ENCODE measurements at places on chromosomes 1 and 21.

DNA sequence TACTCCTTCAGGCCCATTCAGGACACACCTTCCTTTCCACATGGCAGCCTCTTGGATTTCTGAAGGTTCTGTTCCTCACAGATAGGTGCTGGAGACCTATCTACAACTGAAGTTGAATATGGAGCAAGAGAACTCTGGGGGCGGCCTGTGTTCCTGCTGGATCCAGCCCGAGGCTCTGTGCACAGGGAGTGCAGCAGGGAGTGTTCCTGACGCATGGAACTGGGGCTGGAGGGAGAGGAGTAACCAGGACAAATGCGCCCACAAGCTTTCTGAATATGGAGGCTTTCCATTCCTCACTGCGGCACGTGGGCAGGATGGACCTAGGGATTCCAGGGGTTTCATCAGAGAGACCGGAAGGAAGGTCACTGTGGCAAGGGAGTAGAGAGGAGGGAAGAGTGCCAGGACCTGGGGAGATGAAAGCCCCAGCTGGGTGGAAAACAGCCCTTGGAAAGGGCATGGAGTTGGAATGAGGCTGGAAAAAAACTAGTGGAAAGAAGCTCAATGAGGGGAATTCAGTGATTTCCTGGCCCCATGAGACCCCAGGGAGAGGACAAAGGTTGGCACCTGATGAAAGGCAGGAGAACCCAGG, 12.5 kb downstream of the PM20D1 start:
- DNase-seq: no peak

GRCh38 chr1:118991448-118991847, 3.3 kb upstream of the TBX15 start:
- no peak for DNase-seq

GRCh38 chr21:36540700-36541099, 60.8 kb upstream of the CLDN14 start:
- DNase-seq: no peak

- DNase-seq: no peak
Measured at GRCh38 chr1:1164361-1164700, 9.3 kb upstream of the TTLL10 start.

DNA sequence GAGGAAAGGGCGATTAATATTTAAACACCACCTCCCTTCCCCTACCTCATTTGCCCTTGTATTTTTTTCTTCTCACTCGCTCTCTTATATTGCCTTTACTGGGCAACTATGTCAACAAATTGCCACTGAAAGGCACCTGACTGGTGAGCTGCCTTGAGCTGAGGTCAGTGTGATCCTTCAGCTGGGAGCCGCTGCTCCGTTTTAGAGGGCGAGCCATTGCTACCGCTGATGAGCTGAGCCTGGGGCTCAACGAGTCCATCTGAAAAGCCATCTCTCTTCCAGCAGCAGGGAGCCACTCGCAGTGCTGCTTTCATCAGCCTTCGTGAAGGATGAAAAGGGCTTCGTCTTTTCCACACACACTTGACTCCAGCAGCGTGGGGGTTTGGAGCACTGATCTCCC, 108.0 kb upstream of the KIF26B start:
- DNase-seq: no peak

- DNase-seq: no peak
Measured at GRCh38 chr1:92662048-92662447, 122.9 kb downstream of the EVI5 start.

GRCh38 chr1:248812736-248813425, 12.8 kb downstream of the SH3BP5L start:
- no peak for DNase-seq

GRCh38 chr1:3442901-3443300, 11.6 kb upstream of the ARHGEF16 start:
- DNase-seq: no peak

DNA sequence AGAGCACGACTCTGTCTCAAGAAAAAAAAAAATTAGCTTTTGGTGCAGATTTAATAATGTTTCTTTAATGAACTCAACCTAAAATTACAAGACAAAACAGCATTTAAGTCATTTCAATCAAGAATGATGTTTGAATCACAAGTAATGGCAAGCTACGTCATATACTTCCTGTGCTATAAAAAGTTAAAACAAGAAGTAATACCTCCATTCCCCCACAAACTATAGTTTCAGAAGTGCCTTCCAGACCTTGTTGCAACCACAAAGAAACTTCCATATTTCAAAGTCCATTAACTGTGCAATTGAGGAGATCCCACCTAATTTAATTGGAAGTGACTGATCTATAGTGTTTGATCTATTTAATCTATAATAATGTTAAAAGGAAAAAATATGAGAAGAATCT, 15.1 kb downstream of the NRDC start:
- no peak for DNase-seq

- no peak for DNase-seq
Measured at GRCh38 chr1:36183309-36183856, 27.4 kb downstream of the MAP7D1 start.

DNA sequence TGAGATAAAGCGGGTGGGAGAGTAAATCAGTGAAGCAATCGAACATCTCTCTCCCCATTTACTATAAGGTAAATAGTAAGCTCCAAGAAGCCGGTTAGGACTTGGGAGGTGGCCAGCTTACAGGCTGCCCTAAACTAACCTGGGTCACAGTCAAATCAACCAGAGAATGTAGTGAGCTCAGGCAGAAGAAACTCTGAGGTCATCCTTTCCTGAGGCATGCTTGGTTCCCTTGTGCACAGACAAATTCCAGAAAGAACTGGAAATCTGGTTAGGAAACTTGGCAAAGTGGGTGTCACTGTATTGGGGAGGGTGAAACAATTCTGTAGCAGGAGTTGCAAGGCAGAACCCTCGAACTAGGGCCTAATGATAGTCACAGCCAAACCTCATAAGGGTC, 72.5 kb downstream of the NTMT2 start:
- DNase-seq: no peak

GRCh38 chr1:19341201-19342061, 29.3 kb downstream of the SLC66A1 start:
- peak; percentile 83 for DNase-seq

DNA sequence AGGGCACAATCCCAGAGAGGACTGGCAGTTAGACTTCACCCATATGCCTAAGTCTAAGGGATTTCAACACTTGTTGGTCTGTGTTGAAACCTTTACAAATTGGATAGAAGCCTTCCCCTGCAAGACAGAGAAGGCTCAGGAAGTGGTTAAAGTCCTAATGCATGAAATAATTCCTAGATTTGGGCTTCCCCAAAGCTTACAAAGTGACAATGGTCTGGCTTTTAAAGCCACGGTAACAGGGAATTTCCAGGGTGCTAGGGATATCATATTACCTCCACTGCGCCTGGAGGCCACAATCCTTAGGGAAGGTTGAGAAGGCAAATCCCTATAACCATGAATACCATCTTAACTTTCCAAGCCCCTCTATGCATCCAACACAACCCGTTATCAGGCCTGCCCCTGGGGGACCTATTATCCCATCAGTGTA, 3.3 kb upstream of the FMO4 start:
- no peak for DNase-seq

- peak; percentile 36 for DNase-seq
Measured at GRCh38 chr1:55375617-55376258, 160.6 kb upstream of the USP24 start.

DNA sequence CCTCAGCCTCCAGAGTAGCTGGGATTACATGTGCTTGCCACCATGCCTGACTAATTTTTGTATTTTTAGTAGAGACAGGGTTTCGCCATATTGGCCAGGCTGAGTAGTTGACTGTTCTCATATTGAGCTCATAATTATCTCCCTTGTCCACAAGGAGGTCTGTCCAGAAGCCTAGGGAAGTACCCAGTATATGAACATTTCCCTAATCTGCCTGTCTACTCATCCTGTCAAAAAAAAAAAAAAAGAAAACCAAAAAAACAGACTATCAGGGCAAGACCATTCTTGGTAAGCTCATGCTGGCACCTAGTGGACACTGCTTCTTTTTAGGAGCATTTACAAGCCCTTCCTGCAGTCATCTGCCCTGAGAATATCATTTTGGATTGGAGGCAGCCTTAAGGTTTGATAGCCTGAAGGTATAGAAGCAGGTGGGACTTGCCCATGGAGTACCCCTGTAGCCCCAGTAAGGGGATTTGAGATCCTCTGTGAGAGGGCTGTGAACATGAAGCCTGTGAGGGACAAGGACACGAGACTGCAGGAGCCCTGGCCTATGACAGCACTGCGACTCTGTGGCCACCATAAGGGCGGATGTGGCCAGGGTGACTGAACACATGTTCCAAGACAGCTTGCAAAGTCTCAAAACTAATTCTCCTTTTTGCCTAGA, 10.8 kb upstream of the DUSP12 start:
- peak; percentile 43 for DNase-seq

DNA sequence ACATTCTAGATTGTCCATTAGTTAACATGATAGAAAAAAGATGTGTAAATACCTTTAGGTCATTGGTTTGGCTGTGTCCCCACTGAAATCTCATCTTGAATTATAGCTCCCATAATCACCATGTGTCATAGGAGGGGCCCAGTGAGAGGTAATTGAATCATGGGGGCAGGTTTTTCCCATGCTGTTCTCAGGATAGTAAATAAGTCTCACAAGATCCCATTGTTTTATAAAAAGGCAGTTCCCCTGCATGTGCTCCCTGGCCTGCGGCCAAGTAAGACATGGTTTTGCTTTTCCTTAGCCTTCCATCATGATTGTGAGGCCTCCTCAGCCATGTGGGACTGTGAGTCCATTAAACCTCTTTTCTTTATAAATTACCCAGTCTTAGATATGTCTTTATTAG, 32.5 kb upstream of the SLC44A5 start:
- DNase-seq: no peak

GRCh38 chr1:180199018-180199417, 31.0 kb upstream of the LHX4 start:
- DNase-seq: no peak

- peak; percentile 54 for DNase-seq
Measured at GRCh38 chr1:64898107-64898861, 68.1 kb downstream of the JAK1 start.

DNA sequence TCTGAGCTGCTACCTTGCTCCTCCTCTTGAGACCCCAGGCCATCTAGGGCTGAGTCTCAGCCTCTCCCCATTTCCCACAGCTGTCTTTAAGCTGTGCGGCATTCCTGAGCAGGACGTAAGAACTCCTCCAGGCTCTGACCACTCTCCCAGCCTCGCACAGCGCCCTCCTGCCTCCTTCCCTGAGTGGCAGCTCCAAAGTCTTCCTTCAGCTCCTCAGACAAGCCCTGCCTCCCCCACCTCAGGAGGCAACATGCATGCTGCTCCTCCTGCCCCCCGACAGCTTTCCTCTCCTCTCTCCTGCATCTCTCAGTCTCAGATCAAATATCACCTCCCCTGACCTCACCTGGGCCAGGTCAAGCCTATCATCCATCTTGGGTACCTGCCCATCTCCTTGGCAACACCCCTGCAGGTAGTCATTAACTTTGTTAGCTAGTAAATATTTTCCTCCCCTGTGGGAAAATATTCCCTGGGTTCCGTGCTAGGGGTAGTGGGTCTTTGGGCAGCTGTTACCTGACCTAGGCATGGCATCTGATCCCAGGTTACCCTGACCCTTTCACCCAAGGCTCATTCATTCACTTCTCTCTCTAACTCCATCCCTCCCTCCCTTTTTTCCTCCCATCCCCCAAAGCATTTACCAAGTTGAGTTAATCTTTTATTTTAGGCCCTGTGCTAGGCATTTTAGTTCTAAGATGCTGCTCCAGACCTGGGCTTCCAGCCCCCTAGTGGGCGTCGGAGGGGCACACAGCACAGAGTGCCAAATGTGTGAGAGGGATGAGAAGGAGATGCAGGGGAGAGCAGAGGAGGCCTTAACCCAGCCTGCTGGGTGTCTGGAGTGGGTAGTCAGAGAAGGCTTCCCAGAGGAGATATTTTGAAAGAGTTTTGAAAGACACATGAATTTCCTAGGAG, 419.9 kb downstream of the PTPRU start:
- DNase-seq: no peak

GRCh38 chr21:41883582-41883981, 4.4 kb upstream of the PRDM15 start:
- no peak for DNase-seq

- DNase-seq: no peak
Measured at GRCh38 chr1:158014731-158015320, 21.4 kb downstream of the KIRREL1 start.

- no peak for DNase-seq
Measured at GRCh38 chr1:38336961-38337360, 290.4 kb upstream of the POU3F1 start.

DNA sequence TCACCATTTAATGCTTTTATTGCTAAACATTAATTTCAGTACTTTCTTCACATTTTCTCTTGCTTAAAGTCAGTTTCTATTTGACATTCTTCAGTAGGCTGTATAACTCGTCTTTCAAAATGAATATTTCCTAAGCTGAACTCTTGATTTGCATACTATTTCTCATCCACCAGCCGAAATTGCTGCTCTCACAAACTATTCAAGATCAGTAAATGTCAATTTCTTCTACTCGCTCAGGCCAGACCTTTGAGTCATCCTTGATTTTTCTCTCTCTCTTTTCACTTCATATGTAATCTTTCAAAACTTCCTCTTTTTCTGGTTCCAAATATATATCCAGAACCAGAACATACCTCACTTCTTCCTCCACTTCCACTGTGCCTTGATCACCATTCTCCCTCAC, 990.0 kb downstream of the KCNT2 start:
- no peak for DNase-seq

- DNase-seq: no peak
Measured at GRCh38 chr1:161864577-161864976, 98.5 kb downstream of the ATF6 start.

DNA sequence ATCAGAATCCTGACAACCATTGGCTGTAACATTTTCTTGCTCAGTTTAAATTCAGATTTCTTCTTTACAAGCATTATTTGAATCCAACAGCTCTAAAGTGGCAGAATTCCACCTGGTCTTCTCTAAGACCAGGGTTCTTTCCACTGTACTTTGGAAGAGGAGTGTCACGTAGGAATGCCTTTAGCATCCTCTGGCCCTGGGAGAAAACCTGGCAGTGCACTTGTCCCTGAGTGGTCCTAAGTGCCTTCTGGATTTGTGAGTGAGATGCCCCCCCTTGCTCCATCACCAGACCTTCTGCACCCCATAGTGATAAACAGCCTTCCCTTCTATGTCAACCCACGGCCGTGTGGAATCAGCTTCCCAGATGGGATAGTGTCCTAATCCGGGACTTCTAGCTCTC, 57.1 kb upstream of the NHLH2 start:
- DNase-seq: no peak
